ENCODE measurements at places on chromosomes 13 and 19.

DNA sequence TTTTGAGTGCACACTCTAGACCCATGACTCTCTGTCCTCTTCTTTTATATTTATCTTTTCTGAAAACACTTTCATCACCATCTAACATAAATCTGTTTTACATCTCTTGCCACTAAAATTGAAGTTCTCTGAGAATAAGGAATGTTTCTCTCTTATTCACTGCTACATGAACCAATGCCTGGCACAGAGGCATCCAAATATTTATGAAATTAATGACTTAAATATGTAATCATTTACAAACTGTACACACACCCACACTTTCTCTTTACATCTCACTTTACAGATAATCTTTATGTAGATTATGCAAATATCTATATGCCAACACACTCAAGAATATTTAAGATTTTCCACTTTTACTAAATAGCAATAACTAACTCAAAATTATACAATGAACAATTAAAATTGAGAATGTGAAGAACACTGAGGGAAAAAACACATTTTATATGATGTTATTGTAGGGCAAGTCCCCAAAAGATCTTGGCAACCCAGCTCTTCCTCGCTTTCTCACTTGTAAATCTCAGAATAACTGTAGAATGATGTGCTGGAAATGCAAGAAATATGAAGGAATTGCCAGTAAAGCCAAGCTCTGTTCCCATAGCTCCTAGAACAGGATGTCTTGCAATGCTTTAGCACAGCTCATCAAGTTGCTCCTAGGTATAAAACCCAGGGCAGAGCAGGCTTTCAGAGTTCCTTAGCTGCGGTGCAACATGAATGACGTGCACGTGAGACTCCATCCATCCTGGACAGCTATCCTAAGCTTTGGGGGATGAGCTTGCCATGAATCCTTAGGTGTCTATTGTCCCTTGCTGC, 50.7 kb downstream of the UGGT2 start:
- DNase-seq = no peak

- no peak for DNase-seq
These were observed 16.9 kb upstream of the ZNF541 start for GRCh38 chr19:47589824-47590223.

DNA sequence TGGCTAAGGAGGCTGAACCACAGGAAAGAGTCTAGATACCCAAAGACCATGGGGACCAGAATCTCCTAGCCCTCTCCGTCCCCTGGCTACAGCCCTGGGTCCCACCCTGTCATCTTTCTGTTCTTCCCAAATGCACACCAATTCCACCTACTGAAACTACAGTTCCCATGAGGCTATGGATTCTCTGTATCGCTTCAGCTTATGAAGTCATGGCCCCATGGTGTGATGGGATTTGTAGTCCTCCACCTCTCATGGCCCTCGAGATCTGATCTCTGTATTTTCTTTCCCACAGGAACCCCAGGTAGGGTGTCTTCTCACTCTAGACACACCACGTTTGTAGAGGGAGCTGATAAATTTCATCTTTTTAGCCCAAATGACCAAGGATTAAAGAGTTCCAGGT, 11.8 kb downstream of the PTPRH start:
- no peak for DNase-seq

DNA sequence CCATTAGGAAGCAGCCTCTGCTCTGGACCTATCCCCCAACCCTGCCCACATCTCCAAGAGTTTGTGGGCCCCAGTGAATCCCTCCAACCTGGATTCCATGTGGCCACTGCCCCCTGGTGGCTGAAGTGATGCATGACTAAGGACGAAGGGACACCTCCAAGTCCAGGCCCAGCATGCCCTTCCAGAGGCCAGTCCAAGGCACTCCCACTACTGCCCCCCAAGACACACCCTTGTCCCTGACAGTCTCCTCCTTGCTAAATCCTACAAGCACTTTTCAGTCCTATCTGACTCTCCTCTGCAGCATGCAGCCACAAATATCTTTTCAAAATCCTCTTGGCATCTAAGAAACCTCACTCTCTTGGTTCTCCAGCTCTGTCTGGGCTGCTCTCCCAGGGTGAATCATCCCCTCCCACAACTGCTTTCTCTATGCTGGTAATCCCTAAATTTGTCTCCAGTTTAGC, 33.0 kb downstream of the DEDD2 start:
- DNase-seq = peak; percentile 78

GRCh38 chr19:52140032-52140710, 433 bp upstream of the ZNF616 start:
- DNase-seq = no peak

DNA sequence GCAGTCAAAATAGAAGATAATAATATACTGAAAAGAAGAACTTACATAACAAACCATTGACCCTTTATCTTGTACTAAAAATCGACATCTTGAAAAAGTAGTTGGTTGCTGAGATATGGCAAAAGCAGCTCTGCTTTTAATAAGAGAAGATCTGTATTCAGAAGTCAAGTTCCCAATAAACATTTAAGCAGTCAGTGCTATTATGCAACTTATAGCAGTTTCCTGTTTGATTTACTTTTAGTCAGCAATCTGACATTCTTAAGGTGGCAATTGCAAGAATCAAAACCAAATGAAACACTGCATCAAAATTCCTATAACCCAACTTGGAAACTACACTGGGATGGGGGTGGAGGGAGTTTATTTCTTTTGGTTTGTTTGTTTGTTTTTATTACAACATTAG, 165.5 kb downstream of the TBC1D4 start:
- DNase-seq = no peak

DNA sequence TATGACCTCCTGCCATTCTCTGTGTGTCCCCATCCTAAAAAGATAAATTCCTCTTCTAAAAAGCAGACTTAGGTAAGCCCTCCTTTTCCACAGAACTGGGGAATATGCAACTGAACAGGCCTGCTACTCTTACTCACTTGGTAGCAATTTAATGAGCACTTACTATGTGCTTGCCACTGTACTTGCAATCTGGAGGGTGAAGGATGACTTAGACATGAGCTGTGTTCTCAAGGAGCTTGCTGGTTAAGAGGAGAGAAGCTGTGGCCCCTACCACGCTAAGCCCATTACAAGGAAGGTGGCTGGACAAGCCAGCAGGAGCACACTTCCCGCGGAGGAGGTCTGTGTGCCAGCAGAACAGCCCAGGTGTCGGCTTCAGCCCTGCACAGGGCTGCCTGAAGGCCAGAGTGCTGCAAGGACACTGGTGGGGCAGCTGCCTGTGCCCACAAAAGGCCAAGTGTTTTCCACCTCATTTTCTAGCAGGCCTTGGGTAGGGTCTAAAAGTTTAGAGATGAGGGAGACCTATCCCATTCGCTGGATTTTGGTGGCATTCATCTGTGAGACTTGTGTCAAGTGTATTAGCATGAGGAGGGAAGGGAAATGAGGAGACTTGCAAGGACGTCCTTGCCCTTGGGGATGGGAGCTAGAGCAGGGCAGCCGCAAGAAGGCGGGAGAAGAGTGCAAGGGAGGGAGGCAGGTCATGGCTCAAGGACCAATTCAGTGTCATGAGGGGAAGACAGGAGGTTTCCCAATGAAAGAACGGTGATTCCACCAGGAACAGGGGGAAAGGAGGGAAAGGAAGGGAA, 52.0 kb downstream of the COL4A1 start:
- no peak for DNase-seq

DNA sequence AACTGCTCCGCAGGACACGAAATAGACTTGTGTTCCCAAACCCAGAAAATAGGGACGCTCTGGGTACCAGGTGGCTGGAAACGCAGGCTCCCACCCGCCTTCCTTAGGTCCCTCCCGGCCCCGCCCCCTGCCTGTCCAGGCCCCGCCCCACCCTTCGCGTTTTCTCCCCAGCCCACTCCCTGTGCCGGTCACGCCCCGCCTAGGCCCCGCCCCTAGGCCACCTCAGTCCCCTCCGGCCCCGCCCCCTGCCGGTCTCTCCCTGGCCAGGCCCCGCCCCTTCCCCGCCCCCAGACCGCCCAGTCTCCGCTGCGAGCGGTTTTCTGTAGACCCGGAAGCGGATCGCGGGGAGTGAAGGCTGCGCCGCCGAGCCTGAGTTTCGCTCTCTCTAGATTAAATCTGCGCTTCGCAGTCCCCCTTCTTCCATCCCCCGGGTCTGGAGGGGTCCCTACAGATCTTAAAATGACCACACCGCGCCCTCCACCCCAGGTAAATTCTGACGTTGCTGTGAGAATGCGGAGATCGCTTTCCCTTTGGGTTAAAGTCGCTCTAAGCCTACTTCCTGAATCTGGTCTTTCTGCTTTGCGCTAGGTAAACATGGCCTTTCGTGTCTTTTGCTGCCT, 3.7 kb upstream of the ZNF665 start:
- no peak for DNase-seq
